ENCODE measurements at places on chromosomes 5 and 9. TPM values are rescaled to one million over a fixed set of nuclear protein-coding genes. Genes with fewer than 3 reads are reported as not detected.

DNA sequence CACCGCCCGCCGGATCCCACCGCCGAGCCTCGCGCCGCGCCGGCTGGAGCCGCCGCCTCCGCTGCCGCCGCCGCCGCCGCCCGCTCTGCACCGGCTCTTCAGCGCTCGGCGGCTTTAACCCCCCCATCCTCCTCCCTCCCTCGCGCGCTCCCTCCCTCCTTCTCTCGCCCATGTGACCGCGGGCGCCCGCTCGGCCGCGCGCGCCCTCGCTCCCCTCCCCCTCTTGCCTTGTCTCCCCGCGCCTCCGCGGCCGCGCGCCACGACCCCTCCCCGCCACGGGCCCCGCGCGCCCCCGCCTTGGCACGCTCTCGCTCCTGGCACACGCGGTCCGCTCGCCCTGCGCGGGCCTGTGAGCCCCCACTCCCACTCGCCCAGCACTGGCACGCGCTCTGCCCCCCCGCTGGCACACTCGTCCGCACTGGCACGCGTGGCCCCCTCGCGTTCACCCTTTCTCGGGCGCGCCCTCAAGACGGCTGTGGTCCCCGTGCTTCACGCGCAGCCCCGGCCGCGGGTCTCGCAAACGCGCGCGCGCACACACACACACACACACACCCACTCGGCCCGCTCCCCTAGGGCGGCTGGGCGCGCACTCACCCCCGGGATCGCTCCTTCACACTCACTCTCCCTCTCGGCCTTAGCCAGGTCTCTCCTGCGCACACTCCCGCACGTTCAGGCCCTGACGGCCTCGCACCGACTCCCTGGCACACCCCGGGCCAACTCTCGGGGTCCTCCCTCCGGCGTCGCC lies at the start of gene CNTFR:
Gene CNTFR, minus strand, starts transcription at position 89 of the 745 bp plus-strand sequence. CDS start 20,743 bp downstream, outside the sequence.
- DNase-seq: no peak

- DNase-seq: no peak
Measured at GRCh38 chr5:390623-391491, 52.1 kb upstream of the EXOC3 start.

DNA sequence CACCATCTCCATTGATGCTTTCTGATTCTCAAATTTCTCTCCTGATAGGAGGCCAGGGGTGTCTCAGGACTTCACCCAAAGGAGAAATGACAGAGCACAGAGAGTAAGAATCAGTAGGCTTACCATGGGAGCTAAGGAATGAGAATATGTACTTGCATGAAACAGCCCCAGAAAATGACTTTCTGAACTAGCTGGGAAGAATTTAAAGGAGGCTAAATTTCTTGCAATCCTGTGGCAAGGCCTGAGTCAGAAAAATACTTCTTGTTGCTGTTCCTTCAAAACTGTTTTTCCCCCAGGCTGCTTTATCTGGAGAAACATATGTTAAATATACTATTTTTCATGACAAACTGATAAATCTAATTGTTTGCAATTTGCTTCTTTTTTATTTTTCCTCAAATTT lies 53.4 kb upstream of the FBXL7 start:
- DNase-seq: no peak

GRCh38 chr9:81669041-81669651 lies 20.2 kb downstream of the TLE1 start:
- no peak for DNase-seq

GRCh38 chr9:88056876-88057275 lies 81.4 kb downstream of the SPATA31C2 start:
- DNase-seq: peak; percentile 53

DNA sequence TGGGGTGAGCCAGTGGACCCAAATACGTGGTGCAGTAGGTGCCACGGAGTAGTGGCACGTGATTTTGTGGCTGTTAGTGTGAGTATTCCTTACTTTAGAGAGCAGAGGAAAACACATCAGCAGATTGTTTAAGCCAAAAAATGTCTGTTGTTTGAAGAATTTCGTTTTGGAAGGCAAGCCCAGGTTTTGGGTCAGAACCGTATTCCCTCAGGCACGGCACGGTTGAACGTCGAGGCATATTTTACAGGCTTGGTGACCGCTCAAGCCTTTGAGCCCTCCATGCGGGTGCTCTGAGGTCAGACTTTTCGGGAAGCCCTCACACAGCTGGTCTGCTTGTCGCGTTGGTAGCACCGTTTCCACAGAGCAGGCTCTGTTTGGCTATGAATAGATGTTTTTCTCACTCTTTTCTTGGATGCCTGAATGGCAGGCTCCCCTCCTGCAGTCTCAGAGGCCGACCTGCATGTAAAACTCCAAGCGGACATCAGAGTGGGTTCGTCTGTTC lies 27.2 kb downstream of the NEK6 start:
- DNase-seq: no peak

GRCh38 chr5:116013207-116013785 lies 19.0 kb upstream of the ARL14EPL start:
- DNase-seq: no peak

GRCh38 chr9:135592331-135592590 lies 30.7 kb downstream of the PAEP start:
- DNase-seq: no peak

GRCh38 chr5:26737348-26738265 lies 300.8 kb downstream of the CDH9 start:
- no peak for DNase-seq

- DNase-seq: no peak
Measured at GRCh38 chr5:59180515-59180914, 597.6 kb downstream of the RAB3C start.

DNA sequence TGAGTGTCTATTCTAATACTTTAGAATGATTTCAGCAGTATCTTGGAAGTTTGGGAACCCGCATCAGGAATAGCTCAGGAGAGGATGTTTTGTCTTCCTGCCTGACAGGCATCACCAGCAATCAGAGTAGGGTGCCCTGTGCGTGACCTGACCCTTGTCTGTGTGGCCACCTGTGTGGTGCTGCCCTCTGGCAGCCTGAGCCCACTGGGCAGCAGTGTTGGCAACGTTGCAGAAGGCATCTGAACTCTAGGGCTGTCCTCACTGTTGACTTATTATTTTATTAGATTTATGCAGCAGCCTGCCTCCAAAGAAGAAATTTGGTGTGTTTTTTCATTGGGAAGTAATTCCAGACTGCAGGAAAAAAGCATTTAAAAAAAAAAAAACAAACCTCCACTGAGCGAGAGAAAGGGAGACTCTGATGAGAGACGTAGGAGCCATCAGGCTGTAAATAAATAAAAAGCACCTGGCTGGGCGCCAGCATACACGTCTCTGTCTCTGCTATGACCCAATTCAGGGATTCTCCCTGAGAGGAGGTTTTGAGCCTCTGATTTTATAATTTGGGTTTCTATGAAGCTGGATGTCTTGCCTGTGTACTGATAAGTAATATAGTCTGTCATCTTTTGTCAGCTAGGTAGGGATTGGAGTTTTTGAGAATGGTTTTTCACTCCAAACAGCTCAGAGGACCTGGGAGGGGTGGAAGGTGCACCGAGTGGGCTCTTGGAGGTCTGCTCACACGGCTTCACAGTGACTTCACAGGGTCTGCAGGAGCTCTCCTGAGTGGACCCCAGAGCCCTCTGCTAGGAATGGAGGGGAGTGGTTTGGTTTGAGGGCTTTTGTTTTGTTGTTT lies 49.0 kb downstream of the FAM78A start:
- DNase-seq: no peak

DNA sequence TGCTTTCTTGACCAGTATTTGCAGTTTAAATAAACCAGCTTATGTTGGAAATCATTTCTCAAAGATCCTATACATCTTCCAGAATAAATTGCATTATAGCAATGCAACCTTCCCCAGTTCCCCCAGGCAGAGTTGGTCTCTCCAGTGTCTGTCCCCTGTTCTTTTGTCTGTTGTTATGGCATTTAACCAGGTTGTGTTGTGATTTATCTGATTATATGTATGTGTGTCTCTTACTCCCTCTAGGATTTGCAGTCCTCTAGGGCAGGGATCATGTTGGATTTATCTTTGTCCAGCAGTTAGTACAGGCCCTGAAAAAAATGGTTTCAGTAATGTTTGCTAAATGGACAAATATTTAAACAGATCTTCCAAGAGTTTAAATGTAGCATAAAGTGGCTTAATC lies 17.3 kb downstream of the GARNL3 start:
- no peak for DNase-seq

DNA sequence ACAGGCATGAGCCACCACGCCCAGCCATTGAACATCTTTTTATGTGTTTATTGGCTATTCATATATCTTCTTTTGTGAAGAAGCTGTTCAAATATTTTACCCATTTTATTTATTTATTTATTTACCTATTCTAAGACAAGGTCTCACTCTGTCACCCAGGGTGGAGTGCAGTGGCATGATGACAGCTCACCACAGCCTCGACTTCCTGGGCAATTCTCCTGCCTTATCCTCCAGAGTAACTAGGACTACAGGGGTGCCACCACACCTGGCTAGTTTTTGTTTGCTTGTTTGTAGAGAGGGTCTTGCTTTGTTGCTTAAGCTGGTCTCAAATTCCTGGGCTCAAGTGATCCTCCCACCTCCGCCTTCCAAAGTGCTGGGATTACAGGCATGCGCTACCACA lies 33.5 kb downstream of the NAIF1 start:
- DNase-seq: no peak

DNA sequence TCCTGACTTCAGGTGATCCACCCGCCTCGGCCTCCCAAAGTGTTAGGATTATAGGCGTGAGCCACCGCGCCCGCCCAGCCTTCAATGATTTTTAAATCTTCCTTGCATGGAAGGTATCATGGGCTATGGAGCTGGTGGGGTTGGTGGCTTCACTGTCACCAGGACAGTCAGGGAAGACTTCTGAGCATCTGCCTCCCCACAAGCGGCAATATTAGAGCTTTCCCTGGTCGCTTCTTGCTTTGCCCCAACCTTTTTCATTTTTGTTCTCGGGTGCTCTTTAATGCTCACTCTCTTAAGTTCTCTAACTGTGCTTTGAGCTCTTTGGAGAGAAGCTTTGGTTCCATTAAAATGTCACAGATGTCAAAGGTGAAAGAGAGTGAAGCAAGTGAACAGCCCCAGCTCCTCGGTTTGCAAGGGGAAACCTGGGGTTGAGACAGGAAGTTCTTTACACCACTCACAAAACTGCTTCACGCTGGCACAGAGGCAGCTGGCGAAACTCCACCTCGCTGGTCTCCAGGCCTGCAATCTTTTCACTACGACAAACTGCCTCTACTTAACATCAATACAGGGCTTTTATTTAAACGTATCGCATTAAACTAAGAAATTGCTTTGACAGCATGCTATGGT lies 142.5 kb upstream of the RETREG1 start:
- DNase-seq: no peak

DNA sequence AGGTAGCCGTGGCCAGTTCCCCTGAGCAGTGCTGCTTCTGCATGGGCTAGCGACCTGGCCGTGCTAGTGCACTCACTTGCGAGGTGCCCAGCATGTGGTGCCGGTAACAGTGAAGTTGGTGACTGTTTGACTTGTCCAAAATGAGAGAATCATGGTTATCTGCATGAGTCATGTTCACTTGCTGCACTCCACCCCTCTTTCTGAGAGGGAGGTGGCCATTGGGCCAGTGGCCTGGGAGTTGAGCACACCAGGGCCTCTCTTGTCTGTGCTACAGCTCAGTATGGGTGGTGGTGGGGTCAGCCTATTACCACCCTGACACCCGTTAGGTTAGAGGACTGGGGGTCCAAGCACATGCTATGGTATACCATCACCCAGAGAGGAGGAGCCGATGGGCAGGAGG lies 55.4 kb upstream of the GARNL3 start:
- DNase-seq: no peak

- peak; percentile 74 for DNase-seq
Measured at GRCh38 chr9:115395511-115396021, 277.6 kb upstream of the TNC start.

DNA sequence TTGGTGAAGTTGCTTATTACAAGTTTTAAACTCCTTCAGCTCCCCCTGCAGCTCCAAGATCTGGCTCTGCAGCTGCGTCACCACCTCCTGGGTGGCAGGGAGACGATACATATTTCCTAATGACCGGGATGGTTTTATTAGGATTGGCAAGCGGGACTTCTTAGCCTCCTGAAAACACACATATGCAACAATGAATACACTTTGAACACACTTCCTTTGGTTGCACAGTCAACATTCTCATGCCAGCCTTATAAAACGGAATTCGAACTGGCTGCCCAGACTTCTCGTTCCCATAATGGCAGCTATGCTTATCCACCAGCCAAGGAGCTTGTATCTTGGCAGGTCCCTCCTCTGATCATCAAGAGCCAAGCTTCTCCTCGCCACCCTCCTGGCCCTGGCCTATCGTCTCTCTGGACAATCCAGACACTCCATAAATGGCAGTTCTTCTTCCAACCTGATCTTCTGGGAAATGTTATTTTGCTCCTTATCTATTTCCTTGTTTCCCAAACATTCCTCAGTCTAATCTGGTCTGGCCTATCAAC lies 131.9 kb downstream of the CDK5RAP2 start:
- DNase-seq: no peak

DNA sequence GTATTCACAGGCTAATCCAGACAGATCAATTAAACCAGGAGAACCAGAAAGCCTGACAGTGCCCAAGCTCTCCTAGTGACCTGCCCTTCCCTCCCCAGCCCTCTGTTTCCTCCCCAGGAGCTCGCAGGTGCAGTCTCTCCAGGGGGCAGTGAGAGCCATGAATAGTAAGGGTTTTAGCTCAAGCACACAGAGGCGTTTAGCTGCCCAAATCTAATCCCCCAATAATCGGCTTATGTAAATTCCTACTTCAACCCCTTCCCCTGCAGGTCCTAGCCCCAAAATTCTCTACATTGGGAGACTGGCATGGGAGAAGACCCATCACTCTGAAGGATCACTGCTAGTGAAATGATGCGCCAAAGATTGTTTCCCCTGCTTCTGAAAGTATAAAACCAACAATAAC lies 10.5 kb upstream of the TAL2 start:
- DNase-seq: no peak

GRCh38 chr5:87277279-87277835 lies 9.7 kb downstream of the RASA1 start:
- no peak for DNase-seq

DNA sequence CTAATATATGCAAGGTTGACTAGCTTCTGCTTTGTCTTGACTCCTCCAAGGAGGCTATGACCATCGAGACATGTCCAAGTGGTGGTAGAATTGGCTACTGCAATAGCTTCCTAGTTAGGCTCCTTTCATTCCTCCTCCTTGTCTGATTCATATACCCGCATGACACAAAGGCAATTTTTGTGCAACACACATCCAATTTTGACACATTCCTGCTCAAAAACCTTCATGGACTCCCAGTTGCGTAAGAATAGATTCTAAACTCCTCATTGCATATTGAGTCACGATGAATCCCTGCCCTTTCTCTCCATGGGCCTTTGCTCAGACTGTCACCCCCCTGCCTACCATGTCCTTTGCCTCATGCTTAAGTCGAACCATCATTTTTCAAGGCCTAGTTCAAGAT lies 344.5 kb downstream of the ACTL7B start:
- DNase-seq: no peak

GRCh38 chr5:78496373-78496772 lies 136.0 kb downstream of the SCAMP1 start:
- DNase-seq: no peak

- DNase-seq: peak; percentile 9
Measured at GRCh38 chr5:170809551-170809950, 26.0 kb downstream of the GABRP start.

Gene KLF4
- total RNA-seq: 3.1 TPM

Gene PRR16
- 4.5 TPM for total RNA-seq

Gene HAVCR2
- 0.02 TPM for total RNA-seq

Gene FGD3
- total RNA-seq: not detected

Gene JAKMIP2
- 8.4 TPM for total RNA-seq

Gene NR2F1-AS1
- total RNA-seq: 5.2 TPM

Gene FAM193B
- total RNA-seq: 7.5 TPM

Gene FBP1
- not detected for total RNA-seq

Gene DNAI1
- total RNA-seq: 0.27 TPM

Gene LCNL1
- total RNA-seq: not detected

Measured in H4 (cell line).